GM12878 (cell line): ENCODE measurements at places on chromosomes 16 and 17.

DNA sequence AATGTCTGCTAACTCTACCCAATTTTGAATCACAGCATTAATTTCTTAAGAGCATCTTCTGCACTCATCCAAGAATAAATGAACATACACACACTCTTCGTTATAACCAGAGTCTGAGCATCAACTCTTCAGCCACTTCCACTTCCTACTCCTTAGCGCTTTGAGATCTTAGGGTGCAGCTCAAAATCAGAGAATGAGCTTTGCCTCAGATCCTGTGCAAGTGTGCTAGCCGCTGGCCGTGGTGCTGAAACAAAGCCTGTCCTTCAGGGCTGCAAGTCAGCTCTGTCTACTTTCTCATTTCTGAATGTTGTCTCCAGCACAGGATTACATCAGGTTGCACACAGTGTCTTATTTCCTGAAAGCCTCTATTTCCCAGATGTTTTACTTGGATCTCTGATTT lies 165.4 kb downstream of the AIPL1 start:
- no peak for DNase-seq

DNA sequence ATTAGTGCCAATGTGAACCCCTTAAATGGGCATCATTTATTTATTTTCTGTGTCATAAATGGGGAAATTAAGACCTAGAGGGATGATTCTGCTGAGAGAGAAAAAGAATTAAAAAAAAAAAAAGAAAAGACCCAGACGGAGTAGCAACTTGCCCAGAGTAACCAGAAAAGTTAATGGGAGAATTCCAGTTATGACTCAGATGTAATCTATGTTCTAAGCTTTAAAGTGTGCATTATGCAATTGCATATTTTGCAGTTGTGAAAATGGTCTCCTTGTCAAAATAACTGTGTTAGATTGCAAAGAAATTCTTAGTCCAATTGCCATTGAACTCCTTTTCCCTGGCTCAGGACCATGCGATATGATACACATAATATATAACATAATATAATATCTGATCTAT lies 38.6 kb upstream of the TBX2 start:
- no peak for DNase-seq

- DNase-seq, result no peak
Observed at GRCh38 chr16:49854796-49855203, 1.1 kb downstream of the ZNF423 start.

- no peak for DNase-seq
Observed at GRCh38 chr17:79047923-79048825, 24.2 kb downstream of the C1QTNF1 start.

DNA sequence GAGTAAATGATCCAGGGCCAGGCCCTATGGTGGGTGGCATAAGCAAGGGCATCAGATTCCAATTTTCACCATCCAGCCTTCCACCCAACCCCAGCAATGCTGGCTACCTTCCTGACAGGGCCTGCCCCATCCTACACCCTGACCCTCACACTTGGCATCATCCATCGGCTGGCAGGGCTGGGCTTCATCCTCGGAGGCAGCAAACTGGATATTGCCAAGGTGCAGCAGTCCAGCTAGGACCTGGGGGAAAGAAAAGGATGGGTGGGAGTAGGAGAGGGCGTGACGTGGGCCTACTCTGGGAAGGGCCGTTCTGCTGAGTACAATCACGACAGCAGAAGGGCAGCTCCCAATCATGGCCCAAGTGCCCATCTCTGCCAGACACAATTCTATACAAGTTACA lies 23.5 kb downstream of the MYO19 start:
- no peak for DNase-seq

GRCh38 chr16:72901000-72901627 lies 146.8 kb downstream of the ZFHX3 start:
- no peak for DNase-seq

GRCh38 chr16:15899538-15900100 lies 11.2 kb upstream of the CEP20 start:
- DNase-seq, result peak; percentile 65

GRCh38 chr17:81865733-81866439 lies 5.3 kb downstream of the ARHGDIA start:
- DNase-seq, result no peak

DNA sequence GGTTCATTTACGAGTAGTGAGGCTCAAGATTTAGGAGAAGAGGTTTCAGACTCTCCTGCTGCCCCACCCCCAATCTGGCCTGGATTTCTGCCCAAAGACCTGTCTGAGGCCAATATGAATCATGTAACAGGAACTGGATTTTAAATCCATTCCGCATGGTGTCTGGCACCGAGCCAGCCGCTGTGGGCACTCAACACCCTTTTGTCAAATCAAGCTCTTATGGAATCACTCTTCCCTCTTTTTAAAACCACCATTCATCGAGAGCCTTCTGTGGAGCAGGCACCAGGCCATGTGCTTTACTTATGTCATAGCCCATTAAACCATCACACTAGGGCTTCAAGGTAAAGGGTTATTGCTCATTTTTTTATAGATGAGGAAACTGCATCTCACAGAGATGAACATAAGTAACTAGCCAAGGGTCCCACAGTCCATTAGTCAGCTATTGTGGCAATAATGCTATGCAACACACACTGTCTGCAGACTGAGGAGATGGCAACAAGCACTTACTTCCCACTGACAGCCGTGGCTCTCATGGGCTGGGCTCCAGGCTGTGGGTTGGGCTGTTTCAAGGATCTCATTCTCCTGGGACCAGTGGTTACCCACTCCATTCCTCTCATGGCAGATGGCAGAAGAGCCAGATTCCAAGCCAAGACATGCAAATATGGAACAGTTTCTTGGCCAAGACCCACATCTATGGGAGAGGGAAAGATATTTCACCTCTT lies 93.6 kb downstream of the WSCD1 start:
- DNase-seq, result no peak

GRCh38 chr17:30433514-30433913 lies 43.7 kb upstream of the GOSR1 start:
- DNase-seq, result no peak

DNA sequence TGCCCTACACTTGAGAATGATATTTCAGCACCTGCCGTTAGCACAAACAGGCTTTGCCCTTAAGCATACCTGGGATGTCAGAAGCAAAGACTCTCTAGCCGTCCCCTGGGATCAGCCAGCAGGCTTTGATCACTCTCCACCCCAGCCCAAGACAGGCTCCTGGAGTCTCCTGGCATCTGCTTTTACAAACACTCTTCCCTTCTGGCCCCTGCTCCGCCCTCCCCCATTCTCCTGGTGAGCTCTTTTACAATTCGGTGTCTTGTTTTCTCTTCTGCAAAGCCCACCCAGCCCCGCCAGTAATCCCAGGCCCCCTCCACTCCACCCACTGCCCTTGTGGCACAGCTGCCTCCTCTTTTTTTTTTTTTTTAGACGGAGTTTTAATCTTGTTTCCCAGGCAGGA lies 50.4 kb downstream of the KATNIP start:
- no peak for DNase-seq

DNA sequence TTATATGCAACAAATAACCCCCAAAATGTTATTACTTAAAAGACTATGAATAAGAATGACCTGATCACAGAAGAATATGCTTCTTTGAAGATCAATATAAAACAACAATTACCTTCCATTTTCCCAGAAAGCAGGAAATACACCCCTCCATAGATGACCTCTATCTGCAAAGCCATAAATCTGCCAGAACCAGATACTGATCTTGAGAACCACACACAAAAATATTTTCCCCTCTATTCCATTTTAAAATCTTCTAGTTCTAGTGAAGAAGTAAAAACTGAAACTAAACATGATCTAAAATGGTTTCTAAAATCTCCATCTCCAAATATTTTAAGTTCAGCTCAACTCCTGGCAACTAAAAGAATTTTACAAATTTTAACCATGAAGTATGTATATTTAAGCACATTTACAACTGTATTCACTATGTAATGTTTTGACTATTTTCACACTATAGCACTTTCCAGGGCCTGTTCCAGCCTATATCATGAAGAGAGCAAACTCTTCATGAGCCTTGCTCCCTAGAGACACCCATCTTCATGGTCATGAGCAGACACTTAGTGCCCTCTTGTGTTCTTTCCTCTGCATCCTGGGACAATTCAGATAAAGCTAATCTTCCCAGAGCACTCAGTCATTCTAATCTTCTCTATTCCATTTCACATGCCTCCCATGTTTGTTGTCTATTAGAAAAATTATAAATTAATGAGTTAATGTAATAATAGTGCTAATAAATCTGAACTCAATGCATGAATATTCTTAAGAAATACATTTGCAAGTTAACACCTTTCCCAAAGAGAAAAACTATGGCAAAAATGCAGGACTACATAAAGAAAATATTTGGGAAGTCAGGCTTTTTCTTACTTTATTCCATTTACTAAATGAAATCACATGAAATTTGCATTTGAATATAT lies 87.0 kb downstream of the HELZ start:
- DNase-seq, result peak; percentile 2

GRCh38 chr16:19911747-19912454 lies 27.3 kb upstream of the GPRC5B start:
- no peak for DNase-seq

DNA sequence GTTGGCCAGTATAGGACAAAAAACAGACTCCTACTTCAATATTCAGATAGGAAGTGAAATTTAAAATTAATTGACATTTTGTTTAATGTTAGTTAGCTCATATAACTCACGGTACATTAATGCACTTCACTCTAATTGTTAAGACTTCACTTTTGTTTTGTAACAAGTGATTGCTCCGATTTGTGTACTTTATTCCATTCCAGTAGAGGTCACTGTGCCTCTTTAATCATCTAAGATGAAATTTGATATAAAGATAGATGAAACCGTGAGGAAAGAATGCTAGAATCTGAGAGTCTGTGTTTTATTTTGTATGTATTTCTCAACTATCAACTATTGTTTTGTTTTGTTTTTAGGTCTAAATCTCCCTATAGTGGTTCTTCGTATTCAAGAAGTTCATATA lies 29.0 kb downstream of the RBBP6 start:
- no peak for DNase-seq

DNA sequence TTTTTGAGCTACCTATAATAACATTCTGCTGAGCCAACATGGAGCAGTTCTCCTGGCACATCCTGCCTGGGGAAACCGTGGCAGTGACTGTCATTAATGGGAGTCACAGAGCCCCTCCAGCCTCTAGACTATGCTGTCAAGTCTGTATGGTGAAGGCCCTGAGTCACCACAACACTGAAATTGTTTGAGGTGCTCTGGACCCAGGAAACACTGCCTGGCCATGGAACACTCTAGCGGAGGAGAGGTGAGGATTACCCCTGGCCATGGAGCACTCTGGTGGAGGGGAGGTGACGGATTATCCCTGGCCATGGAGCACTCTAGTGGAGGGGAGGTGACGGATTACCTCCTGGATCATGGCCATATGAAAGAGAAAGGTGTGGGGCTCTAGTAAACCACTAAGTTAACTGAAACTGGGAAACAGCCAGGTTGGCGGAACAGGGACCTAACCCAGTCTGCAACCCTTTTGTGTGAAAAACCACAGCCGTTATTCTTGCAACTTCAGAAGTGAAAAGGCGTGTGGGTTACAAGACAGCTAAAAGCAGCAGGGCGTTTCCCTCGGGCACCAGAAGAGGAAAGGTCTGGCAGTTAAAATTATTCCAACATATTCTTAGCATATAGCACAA lies 156.7 kb downstream of the KCNJ12 start:
- DNase-seq, result no peak

DNA sequence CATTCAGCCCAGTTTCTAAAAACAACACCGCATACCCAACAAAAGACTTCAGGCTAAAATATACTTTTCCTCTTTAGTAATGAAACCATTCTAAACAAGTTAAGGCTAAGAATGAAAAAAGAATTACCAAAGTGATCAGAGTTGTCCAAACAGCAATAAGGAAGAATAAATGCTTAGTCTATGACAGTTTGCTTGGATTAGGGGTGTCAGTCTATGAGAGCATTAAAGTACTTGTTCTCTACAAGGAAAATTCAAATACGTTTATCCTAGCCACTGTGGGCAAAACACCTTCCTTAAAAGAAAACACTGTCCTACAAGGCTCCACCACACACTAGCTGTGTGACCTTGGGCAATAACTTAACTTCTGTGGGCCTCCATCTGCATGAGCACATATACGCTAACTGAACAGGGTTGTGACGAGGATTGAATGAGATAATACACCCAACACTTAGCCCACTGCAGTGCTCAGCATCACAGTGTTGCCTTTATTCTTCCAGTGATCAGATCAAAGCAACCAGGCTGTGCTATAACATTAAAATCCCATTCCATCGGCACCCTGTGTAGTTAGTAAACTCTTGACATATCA lies 53.6 kb downstream of the TEX2 start:
- no peak for DNase-seq

DNA sequence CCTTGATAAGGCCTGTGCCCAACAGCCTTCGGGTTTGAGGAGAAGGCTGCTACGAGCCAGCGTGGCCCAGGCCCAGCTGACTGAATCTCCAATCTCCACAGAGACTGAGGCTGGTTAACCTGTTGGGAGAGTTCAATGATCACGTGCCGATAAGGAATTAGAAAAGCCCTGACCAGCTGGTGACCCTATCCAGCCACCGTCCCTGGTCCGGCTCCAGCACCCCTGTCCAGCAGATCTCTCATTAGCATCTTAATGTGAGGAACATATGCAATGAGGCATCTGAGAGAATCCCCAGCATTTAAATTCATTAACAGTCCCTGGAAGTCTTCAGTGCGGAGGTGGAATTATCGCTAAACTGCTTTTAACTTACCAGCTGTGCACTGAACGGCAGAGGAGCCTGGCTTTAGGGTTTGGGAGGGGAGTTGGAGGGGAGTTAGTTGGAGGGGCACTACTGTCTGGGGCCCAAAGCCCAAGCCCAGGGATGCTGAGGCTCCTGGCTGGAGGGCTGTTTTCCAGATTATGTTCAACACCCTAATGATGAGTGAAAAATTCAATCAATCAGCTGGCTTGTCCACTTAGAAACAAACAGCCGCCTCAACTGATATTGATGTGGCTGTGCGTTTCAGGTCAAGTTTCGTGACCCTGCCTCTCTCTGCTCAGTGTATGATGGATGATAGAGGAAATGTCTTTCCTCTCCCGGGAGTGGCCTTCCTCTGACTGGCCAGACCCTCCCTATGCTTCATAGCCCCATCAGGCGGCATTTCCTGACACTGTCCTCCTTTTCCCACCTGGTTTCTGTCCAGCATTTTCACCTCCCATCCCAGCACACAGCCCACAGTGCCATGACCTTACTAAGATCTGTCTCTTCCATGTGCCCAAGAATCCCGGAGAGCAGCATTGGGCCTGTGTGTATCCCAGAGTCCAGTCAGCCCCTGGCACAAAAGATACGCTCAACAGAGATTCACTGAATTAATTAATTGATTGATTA lies 184.5 kb downstream of the CCT6B start:
- DNase-seq, result no peak

GRCh38 chr17:1561420-1562175 lies 994 bp downstream of the PITPNA start:
- no peak for DNase-seq

DNA sequence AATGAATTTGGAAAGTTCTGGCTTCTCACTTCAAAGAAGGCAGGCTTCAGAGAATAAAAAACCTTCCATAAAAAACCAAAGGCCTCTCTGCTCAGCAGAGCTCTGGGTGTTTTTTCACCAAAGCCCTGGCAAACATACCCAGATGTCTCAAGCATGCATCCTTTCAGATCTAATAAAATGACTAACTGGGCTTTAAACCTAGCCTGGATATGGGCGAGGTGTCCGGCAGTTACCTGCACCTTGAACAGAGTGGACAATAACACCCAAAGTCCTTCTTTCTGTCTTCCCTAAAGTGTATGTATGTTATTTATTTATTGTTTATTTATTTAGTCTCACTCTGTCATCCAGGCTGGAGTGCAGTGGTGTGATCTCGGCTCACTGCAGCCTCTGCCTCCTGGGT lies 469.3 kb downstream of the XYLT1 start:
- DNase-seq, result no peak
